ENCODE measurements at places on chromosomes 13 and 19.

- no peak for DNase-seq
Measured at GRCh38 chr13:57045826-57046546, 94.7 kb upstream of the PRR20A start.

DNA sequence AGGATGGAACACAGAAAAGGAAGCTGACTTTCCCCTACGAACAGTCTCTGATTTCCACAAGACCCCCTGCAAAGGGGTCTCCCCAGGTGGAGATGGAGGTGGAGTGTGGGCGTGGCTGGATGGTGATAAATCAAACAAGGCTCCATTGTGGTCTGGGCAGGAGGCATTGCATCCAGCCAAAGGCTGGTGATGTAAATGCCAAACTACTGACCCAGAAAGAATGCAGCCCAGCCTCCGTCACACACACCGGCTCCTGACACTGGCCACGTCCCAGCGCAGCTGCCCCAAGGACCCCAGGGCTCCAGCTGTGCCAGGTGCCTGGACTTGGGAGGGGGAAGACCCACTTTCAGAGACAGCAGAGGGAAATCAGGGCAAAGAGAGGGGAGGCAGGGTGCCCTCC, 6.3 kb downstream of the SLC7A1 start:
- no peak for DNase-seq

DNA sequence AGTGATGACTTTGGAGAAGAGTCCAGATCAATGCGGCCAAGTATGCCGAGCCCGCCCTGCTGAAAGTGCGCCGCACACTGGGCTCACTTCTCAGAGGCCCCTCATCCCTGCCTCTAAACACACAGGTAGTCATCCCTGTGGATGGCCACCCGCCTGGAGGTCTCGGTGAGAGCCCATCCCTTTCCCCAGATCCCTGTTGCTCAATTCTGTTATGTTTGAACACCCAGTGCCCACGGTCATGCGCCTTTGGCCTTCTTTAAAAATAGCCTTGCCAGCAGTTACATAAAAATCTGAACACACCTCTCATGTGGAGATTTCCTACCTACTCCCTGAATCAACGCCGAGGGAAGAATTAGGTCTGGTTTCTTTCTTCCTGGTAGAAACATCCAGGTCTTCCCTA, 11.9 kb downstream of the ELAVL1 start:
- no peak for DNase-seq

DNA sequence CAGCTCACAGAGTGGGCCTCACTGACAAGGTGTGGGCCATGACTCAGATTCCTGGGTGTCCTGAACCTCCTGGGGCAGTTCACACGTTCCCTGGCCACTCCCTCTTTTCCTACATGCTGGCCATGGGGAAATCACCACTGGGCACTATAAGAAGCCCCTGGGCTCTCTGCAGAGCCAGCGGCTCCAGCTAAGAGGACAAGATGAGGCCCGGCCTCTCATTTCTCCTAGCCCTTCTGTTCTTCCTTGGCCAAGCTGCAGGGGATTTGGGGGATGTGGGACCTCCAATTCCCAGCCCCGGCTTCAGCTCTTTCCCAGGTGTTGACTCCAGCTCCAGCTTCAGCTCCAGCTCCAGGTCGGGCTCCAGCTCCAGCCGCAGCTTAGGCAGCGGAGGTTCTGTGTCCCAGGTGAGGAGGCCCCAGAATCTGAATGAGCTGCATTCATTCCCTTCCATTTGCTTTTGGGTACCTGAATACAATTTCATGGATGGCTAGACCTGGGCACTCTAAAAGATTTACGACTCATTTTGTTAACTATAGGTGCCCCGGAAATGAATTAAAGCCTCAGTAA, at the start of gene OLFM4:
Gene OLFM4 (plus strand): TSS at position 177 of the 567 bp plus-strand sequence. CDS start 24 bp downstream, at position 201.
- DNase-seq: no peak

DNA sequence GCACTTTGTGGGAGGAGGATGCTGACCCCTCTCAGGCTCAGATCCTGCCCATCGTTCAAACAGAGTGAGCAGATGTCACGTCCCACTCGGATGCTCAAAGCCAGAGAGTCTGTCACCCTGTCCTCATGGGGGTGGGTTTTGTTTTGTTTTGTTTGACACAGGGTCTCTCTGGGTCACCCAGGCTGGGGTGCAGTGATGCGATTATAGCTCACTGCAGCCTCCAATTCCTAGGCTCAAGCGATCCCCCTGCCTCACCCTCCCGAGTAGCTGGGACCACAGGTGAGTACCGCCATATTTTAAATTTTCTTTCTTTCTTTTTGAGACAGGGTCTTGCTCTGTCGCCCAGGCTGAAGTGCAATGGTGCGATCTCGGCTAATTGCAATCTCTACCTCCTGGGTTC, 4.0 kb downstream of the ADGRE2 start:
- no peak for DNase-seq

DNA sequence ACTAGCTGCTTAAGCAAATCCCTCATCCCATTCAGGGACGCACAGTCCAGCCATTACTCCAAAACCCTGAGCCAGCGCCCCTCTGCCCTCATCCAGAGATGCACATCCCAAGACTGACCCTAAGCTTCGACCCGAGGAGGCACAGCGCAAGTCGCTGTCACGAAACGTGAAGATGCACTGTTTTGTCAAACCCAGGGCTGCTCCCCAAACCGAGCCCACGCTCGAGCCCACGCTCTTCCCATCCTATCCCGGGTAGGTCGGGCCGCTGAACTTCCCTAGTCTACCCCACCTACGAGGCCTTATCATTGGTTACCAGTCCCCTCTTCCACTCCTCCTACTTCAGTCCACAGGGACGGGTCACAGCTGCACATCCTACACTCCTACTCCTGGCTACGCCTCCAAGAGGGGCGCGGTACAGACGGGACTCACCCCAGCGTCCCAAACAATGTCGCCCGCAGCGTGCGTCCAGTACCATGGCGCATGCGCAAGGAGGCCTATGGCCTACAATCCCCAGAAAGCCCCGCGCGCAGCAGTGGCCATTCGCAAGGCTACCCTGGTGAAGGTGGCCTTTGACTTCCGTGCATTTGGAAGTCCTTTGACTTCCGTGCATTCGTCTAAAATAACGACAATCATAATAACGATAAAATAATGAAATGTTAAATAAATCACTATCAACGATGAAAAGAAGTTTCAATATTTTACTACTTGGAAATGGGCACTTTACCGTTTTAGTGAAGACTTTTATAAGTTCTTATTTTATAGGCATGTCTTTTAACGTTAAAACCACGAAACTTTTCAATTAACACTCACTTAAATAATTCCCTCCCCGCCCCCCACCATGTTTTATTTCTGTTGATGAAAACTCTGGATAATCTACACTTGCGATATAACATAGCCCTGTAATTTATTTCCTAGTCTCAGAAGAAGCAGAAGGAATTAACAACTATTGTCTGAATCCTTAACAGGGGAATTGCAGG, at the start of gene ZNF285:
Gene ZNF285 (minus strand): TSS at position 470 of the 977 bp plus-strand sequence. CDS start 4,395 bp downstream, outside the sequence.
- peak; percentile 84 for DNase-seq

GRCh38 chr13:80265348-80265747, 75.6 kb downstream of the SPRY2 start:
- no peak for DNase-seq

GRCh38 chr13:77952276-77952675, 33.6 kb upstream of the EDNRB start:
- DNase-seq: no peak

- DNase-seq: no peak
Measured at GRCh38 chr13:70042193-70042592, 65.4 kb upstream of the ATXN8OS start.

DNA sequence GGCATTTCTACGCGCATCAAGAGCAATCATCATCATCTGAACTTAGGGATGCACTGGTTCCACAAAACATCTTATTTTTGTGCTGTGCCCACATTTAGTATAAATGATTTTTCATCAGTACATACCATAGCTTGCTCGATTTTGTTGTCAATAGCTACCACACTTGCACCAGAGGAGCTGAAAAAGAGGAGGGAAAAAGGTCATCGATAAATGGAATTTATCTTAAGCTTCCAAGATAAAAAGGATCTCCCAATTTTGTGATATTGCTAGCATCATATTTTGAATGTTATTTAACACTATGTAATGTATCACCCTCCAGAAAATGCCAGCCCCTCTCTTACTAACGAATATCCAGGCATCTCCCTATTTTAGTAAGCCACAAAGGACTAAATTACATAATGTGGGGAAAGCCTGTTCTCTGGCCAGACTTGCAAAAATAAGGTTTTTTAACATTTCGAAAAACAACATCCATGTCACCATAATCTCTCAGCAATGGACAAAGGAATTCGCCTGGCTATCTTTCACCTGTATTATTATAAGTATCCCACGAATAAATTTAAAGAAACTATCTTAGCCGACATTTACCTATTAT, 62.4 kb downstream of the SERP2 start:
- DNase-seq: no peak

GRCh38 chr19:53158119-53158656, 665 bp downstream of the ZNF347 start:
- DNase-seq: peak; percentile 8
